ENCODE measurements at places on chromosomes 13 and 19. TPM values are rescaled to one million over a fixed set of nuclear protein-coding genes. Genes with fewer than 3 reads are reported as not detected.

Gene IFI30
- total RNA-seq: 16.9 TPM

Gene SULT2A1
- not detected for total RNA-seq

Gene ZSCAN5C
- total RNA-seq: not detected

Gene SETDB2
- total RNA-seq: 4.0 TPM

Gene CLDN10
- total RNA-seq: not detected

Gene CACNG7
- total RNA-seq: not detected

Gene ERICH4
- not detected for total RNA-seq

Gene KCNC3
- total RNA-seq: under 0.01 TPM

Gene APC2
- not detected for total RNA-seq

Data from mammary microvascular endothelial cell (primary cell).